ENCODE measurements at places on chromosomes 4 and X.

GRCh38 chrX:68950937-68951336, 122.1 kb downstream of the EFNB1 start:
- no peak for ATAC-seq

- ATAC-seq = no peak
Observed at GRCh38 chr4:166498546-166498945, 625.5 kb downstream of the TLL1 start.

- ATAC-seq = no peak
Observed at GRCh38 chr4:185117300-185117934, 25.6 kb upstream of the SLC25A4 start.

DNA sequence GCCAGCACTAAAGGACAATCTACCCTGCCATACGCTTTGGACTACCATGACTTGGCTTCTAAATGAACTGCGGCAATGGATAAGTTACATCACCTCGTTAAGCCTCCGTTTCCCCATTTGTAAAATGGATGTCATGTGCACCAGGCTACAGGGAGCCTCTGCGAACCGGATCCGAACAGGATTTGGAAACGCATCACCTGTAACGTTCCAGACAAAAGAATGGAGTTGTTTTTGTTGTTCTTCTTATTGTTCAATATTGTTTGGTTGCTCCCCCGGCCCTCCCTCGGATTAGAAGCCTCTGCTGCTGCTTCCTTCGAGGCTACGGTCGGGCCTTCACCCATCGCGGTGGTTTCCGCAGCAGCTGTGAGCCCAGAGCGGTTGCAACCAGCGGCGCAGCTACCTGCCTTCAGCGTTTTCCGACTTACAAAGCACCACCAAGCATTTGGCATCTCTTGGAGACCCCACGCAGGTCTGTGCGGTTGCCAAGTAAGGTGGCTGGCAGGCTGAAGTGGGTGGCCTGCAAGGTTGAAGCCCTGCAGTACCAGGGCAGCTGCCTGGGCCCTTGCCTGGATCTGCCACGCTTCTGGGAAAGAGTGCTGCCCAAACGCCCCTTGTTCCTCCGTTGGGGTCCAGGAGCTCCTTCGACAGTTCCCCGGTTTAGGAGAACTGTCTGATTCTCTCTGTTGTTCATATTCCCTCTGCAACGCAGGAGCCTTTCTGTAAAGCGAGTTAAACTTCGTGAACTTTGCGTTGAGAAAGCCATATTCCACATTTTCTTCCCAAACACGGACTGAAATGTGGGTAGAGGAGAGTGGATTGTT, 7.1 kb downstream of the NKX3-2 start:
- ATAC-seq = no peak

DNA sequence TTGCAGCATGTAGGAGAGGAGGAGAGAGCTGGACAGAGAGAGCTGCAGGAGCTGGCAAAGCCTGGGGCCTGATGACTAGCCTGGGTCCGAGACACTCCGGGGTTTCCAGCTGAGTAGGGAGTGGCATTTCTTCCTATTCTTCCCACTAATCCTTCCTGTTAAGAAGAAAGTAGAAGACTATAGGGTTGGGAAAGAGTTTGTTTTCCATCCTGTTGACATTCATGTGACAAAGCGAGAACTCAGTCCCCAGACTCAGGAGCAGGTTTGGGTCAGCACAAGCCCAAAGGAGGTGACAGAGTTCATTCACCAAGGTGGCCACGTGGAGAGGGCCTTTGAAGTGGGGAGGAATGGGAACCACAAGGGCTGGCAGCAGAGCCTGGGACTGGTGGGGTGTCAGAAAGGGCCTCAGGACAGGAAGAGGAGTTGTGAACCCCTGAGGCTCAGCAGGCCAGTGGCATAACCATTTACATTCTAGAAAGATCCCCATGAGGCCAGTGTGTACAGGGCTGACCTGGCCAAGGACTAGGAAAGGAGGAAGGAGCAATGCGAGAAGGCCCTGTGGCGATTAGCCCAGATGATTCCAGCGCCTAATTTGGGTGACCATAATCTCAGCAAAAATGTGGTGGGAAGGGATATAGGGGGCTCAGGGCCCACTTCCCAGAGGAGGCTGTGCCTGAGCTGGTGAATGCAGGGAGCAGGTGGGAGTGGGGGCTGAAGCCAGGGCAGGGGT, 3.3 kb upstream of the HAUS3 start:
- ATAC-seq = no peak

- ATAC-seq = no peak
Observed at GRCh38 chr4:81042578-81043365, 12.3 kb downstream of the BMP3 start.

DNA sequence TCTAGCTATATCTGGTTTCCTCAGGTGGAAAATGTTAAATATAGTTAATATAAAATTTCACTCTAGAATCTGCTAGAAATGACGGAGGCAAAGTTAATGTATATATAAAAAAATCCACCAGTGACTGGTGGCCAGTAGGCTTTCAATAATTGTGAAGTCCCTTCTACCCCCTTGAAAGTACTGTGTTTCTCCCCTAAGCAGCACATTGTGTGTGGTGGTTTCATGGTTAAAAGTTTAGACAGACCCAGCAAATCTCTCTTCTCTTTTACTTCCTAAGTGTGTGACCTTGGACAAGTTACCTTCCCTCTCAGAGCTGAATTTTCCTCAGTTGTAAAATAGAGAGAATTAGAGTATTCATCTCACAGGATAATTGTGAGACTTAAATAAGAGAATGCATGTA, 600 bp upstream of the HEPH start:
- no peak for ATAC-seq

DNA sequence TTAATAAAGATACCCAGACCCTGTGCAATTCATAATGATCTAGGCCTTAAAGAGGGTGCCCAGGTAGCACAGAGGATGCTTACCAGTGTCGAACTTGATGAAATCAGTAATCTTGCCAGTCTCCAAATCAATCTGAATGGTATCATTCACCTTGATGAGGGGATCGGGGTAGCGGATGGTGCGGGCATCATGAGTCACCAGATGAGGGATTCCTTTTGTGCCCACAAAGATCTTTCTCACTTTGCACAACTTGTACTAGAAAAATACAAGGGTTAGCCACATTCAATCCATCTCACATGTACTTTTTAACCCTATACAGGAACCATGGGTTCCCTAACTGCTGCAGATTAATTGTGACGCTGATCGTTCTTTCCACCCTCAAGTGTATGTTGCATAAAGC, 3.3 kb downstream of the RPS4X start:
- ATAC-seq = no peak

- no peak for ATAC-seq
Observed at GRCh38 chrX:125340490-125340889, 20.8 kb downstream of the TEX13C start.

DNA sequence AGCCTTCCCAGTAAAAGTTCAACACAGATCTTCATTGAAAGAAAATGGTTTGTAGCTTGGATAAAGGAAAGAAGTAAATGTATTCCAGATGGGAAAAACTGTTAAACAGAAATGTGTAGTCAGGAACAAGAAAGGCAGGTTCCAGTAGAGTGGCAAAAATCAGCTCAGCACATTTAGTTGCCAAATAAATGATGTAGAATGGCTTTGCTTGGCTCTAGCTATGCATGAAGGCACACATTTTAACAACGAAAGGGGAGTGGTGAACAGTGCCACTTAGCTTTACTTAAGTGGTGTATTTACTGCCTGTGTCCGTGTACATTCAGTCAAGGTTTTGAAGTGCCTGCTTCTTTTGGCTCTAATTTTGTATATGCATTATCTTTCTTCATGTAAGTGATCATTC, 644.5 kb upstream of the ATOH1 start:
- peak; percentile 90 for ATAC-seq

DNA sequence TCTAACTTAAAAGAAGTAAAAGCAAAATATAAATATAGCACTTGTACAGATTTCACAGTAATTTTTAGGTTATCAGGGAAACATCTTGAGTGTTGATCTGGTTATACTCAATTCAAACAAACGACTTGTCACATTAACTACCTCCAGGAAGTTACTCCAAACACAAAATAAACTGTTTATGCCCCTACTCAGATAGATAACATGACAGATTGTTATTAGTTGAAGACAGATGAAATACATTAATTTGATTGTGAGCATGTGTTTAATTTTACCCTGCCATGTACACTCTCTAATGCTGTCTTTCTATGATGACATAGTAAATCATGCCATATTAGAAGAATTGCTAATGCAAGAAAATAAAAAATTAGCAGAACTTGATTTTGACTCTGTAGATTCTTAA, 88.0 kb downstream of the RAB28 start:
- no peak for ATAC-seq

- ATAC-seq = peak; percentile 71
Observed at GRCh38 chr4:157004279-157005161, 32.9 kb upstream of the PDGFC start.

DNA sequence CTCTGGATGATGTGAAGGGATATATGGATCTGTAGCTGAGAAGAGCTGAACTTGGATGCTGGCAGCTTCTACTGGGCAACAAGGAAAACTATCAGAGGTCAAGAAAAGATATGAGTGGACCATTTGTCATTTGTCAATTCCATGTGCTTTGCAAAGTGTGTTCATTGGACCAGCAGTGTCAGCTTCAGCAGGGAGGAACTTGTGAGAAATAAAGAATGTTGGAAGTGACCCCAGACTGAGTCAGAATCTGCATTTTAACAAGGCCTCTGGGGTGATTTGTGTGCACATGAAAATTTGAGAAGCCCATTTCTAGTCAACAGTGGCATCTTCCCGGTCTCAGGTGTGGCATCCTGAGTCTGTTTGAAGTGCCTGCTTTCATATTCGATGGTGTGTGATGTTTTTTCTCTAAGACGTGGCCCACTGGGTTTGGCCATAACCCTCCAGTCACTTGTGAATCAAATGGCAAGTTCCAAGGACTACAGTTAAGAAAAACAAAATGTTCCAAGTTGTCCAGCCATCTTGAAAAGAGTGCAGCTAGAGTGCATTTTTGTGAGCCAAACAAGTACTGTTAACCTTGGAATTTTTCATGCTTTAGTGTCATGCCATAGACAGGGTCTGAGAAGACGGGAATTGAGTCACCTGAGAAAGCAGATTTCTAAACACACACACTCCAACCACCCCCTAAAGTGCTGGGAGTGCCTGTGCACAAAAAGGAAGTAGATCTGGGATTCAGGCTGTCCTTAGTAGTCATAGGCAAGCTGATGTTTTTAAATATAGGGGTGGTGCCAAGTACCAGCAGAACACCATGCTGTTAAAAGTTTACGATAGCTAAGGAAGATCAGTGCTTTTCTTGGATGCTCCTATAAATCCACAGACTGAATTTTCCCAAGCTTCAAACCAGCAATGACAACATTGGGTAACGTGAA, 26.4 kb downstream of the GPM6B start:
- ATAC-seq = no peak

DNA sequence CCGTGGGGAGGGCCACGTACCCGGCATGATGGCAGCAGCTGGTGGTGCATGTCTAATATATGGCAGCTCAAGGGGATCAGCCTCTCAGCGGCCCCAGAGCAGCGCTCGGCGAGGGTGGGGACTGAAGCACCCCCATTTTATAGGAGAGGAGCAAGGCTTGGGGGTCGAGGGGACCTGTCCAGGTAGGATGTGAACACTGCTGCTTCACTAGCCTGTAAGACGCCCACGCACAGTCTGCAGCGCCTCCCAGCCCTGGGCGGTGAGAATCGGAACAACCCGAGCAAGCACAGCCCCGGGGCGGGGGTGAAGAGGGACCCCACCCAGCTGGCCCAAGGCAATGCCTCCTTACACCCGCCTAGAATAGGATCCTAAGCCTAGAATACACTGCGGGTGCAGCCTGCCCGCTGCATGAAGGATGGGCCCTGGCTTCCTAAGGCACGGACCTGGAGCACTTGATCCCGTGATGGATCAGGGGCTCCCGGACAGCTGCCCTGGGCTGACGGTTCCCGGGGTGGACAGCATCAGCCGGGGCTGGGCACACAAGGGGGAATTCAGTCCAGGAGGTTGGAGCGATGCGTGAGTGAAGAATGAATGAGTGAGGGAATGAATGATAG, 17.6 kb downstream of the ADRA2C start:
- ATAC-seq = no peak

- ATAC-seq = no peak
Observed at GRCh38 chr4:182795446-182796238, 121.5 kb downstream of the DCTD start.

GRCh38 chr4:25486171-25486570, 109.1 kb downstream of the ANAPC4 start:
- ATAC-seq = peak; percentile 57

GRCh38 chr4:37389967-37390580, 145.5 kb downstream of the NWD2 start:
- ATAC-seq = peak; percentile 51

GRCh38 chr4:3302786-3303564, 10.2 kb downstream of the RGS12 start:
- ATAC-seq = no peak

DNA sequence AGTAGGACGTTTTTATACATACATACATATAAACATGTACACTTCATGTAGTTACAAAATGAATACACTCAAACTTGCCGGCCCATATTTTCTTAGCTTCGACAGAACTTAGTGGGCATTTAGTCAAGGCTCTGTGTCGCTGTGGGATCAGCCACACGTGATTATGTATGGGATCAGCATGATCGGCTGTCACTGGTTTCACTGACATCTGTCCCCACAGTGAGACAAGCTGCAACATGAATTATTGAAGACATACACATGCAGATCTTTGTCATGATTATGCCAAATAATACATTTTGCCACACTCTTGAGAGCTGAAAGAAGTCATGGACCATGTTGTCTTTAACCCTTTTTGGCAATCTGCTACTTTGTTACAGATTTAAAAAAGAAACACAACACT, 38.2 kb upstream of the NAA11 start:
- ATAC-seq = no peak

GRCh38 chrX:100642290-100642689, 1.7 kb upstream of the SRPX2 start:
- ATAC-seq = peak; percentile 34
